ENCODE measurements at places on chromosomes 12 and 14.

DNA sequence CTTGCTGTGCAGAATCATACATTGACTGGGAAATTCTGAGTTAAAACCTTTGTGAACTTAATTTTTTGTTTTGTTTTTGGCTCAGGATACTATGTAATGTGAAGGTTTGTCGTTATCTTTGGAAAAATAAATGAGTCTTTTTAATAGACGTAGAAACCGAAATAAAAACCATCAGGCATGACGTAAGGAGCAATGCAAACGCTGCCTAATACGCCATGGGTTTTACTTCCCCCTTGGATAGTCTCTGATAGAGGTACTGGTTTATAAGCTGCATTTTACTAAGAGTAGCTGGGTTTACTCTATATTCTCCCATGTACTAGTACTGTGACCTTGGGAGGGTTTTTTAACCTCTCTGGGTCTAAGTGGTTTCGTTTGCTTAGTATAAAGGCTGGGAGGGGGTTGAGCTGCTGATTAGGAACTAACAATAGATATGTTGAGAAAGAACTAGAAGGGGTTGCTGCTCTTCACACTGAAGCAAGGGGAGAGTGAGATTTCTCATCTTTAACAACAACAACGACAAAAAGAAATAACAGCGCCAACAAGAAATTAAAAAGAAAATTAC, 66.8 kb upstream of the SLCO1C1 start:
- no peak for DNase-seq

- DNase-seq = no peak
These were observed 95.7 kb downstream of the SAMD4A start for GRCh38 chr14:54662491-54663133.

GRCh38 chr14:103330536-103330935, 3.5 kb upstream of the EIF5 start:
- DNase-seq = no peak

GRCh38 chr12:39125566-39125965, 220.2 kb upstream of the CPNE8 start:
- no peak for DNase-seq

- DNase-seq = no peak
These were observed 290.2 kb upstream of the FKBP4 start for GRCh38 chr12:2504577-2504976.

DNA sequence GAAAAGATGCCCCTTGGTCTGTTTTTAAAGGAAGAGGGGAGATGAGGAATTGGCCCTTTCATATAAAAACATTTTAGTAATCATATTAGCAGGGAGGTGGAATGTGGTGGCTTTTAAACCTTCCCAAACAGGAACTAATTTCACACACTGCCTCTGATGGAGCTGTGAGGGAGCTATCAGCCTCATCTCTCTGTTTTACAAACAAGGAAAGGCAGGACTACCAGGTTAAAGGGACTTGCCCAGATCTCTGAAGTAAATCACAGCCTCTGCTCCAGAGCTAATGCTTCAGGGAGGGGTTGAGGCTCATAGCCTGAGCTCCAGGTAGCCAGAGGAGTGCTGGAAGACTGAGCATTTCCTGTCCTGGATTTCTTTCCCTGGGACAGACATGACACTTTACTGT, 1.1 kb upstream of the BMP4 start:
- no peak for DNase-seq

DNA sequence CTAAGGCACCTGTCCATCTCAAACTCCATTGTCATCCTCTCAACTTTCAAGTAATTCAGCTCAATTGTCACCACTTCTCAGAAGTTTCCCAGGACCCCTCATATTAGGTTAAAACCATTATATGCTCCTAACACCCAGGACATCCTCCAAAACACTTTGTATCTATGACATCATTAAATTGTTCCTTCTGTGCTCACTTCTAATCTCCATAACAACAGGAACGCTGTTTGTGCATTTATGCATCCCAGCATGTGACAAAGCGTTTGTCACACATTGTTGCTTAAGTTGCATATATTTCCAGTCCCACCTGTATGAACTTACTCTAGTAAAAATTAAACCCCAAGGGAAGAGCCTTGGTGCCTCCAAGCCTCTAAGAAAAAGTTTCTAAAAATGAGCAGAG, 133.9 kb downstream of the TBX5 start:
- DNase-seq = no peak

- no peak for DNase-seq
These were observed 413.1 kb downstream of the ZFP36L1 start for GRCh38 chr14:68379510-68380328.

DNA sequence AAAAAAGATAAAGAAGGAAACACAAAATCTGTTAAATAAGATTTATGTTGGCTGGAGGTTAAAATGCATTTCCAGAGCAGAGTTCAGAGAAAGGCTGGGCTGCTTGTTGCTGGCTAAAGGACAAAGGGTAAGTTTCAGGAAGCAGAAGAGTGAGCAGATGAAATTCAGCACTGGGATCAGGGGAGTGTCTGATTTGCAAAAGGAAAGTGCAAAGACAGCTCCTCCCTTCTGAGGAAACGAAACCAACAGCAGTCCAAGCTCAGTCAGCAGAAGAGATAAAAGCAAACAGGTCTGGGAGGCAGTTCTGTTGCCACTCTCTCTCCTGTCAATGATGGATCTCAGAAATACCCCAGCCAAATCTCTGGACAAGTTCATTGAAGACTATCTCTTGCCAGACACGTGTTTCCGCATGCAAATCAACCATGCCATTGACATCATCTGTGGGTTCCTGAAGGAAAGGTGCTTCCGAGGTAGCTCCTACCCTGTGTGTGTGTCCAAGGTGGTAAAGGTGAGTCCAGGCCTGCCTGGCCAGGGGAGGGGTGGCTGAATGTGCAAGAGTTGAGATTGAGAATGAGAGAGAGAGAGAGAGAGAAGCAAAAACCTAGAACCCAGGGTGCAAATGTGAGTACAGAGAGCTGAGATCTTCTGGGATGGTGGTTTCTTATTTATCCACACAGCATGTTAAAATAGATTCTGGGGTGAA, at the start of gene OAS1:
Gene OAS1 (plus strand): TSS at position 251 of the 703 bp plus-strand sequence. CDS start 78 bp downstream, at position 329.
- DNase-seq = no peak

DNA sequence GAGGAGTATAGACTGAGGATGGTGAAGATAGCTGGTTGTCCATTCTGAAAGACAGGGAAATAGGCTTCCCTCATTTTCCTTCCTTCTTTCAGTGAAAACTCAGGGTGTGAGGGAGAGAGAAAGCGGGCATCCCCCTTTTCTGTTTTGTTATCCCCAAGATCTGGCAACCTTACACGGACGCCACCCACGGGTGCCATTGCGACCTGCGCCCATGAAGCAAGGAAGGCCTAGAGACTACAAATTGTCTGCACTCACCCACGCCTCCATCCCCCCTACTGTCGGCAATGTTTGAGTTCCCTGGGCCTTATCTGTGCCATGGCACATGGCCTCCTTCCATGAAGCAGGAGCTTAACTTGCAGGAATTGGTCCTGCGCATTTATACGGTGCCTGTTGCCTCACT, 115.0 kb upstream of the IGF1 start:
- no peak for DNase-seq

- no peak for DNase-seq
These were observed 193.9 kb downstream of the C12orf42 start for GRCh38 chr12:103301642-103302591.

All from stimulated activated CD8-positive, alpha-beta memory T cell treated with anti-CD3 and anti-CD28 coated beads, Interleukin-4, amount 100 ng/mL, for 24 hours (primary cell).